ENCODE measurements at places on chromosomes 12 and 14.

DNA sequence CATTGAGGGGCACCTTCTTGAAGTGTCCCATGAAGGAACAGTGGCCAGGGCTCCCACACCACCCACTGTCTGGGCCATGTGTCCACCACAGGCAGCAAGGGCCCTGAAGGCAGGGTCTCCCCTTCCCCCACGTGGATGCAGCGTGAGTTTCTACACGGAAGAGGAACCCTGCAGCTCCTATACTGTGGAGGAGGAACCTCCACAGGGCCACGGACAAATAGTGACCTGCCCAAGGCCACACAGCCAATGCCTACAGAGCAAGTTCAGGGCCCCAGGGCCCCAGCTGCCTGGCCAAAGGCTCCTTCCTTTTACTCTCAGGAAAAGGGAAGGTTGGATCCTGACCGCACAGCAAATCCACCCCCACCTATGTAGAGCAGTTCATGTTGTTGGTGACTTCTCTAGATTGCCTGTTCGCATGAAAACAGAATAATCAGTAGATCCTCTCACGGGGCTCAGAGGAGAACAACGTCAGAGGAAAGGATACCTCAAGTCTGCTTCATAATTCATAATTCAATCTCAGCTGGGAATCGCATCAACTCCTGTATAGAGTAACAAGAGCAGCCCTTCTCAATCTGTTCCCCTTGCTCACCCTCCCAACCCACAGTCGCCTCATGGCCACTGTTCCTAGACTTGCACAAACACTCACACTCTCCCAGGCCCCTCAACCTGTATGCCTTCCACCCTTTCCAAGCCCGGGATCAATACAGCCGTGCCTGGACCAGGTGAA, 11.1 kb upstream of the KRT73 start:
- no peak for DNase-seq

GRCh38 chr12:52200086-52200780, 8.4 kb upstream of the KRT80 start:
- DNase-seq, result no peak

DNA sequence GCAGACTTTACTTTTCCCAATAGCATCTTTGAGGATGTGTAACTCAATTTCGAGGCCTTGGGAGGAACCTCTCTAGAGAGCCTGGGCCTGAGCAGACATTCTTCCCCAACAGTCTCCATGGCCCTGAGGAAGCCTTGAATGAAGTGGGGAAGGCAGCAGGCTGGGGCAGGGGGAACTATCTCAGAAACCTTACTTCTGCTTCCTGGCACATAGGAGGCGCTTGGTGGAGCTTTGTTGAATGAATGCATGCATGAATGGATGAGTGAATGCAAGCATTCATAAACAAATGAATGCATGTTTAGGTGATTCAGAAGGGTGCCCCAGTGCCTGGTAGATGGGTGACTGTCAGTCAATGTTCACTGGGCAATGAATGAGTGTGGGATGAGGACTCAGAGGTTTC, 58.3 kb downstream of the GALNT16 start:
- DNase-seq, result no peak

DNA sequence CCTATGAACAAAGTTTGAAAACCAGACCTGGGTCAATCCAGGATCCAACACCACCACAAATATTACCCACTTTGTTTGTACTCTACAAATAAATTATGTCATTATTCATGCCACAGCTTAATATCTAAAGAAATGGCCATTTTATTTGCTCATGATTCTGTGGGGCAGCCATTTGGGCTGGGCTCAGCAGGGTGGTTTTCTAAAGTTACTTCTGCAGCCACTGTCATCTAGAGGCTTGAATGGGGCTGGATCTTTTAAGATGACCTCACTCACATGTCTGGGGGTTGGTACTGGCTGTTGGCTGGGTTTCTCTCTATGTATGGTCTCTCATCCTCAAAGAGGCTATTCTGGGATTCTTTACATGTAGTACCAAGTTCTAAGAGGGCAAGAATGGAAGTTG, 96.2 kb downstream of the VCPKMT start:
- no peak for DNase-seq

DNA sequence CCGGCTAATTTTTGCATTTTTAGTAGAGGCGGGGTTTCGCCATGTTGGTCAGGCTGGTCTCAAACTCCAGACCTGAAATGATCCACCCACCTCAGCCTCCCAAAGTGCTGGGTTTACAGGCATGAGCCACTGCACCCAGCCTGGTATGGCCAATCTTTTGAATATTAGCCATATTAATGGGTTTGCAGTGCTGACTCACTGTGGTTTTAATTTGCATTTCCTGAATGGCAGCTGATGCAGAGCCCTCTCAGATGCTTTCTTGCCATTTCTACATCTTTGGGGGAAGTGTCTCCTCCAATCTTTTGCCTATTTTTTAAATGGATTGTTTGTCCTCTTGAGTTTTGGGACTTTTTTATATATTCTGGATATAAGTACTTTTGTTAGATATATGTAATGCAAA, 55.5 kb upstream of the NPAS3 start:
- DNase-seq, result no peak

GRCh38 chr14:105485739-105486162, 935 bp upstream of the CRIP1 start:
- DNase-seq, result no peak

DNA sequence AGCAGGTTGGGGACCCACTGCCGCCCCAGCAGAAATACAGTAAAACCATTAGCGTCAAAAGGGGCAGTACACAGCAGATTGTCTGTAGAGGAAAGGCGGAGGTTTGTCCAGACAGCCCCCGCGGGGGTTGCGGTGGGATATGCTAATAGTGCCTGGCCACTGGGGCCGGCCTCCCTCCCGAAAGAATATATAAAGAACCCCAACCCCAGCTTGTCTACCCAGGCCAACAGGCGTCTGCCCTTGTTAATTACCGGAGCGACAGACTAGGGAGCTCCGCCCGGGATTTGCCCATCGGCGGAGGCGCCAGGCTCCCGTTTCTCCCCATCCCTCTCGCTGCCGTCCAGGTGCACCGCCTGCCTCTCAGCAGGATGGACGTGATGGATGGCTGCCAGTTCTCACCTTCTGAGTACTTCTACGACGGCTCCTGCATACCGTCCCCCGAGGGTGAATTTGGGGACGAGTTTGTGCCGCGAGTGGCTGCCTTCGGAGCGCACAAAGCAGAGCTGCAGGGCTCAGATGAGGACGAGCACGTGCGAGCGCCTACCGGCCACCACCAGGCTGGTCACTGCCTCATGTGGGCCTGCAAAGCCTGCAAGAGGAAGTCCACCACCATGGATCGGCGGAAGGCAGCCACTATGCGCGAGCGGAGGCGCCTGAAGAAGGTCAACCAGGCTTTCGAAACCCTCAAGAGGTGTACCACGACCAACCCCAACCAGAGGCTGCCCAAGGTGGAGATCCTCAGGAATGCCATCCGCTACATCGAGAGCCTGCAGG, at the start of gene MYF5:
Gene MYF5 (plus strand): TSS at position 217 of the 774 bp plus-strand sequence. CDS start 152 bp downstream, at position 369.
- DNase-seq, result no peak

GRCh38 chr14:97290977-97291376, 493.8 kb downstream of the VRK1 start:
- DNase-seq, result no peak

- DNase-seq, result no peak
Measured at GRCh38 chr12:111825509-111825908, 16.5 kb upstream of the MAPKAPK5 start.

DNA sequence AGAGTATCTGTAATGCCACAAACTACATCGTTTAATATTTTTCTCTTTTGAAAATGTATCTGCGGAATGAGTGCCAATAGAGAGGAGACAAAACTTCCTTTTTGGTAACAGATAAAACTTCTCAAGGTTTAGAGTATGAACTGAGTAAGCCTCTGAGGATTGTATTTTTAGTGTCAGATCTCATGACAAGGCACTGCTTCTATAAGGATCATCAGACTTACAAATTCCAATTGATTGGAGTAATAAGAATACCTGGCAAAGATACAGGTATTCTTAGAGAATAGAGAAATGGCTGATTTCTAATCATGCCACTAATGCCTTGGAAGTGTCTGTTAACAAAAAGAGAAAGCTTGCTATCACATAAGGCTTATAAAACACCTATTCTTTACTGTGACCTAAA, 45.3 kb downstream of the SLC35F4 start:
- no peak for DNase-seq

- DNase-seq, result no peak
Measured at GRCh38 chr14:69845787-69846186, 33.4 kb upstream of the SMOC1 start.

Data from CMK (cell line).